Ureter (tissue), 1 donor: ENCODE measurements at places on chromosomes 3 and 15.

DNA sequence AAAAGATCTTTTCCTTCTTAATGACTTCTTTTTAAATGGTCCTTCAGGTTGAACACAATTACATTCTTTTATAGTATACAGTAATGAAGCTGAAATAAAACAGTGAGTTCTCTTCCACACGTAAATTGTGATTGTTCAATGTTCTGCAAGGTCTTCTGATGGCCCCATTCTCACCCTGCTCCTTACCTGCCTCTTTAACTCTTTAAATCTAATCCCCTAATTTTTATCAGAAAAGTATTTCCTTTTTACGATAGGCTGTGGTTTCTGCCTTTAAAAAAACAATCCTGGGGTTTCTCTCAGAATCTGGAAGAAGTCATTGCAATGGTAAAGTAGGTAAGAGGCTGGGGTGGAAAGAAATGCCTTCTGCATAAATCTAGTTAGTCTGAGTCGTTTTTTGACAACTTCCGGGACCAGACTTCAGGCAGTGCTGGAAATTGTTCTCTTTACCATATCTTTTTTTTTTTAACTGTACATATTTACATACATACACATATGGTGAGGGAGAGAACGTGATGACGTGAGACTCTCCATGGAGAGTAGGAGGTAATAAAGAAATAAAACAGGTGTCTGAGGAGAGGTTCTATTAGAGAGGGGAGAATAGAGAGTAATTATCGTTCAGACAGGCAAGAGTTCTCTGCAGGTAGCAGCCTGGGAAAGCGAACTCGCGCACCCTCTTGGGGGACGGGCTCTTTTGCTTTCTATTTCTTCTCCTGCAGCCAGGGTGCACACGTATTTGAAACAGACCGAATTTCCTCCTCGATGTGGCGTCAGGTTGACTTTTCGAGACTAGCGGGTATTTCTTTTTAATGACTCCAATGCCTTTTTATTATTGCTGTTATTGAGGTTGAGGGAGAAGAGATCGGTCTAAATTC is at the start of gene SIDT1:
TSS of gene SIDT1 (plus strand) at position 730 of the 872 bp plus-strand sequence. CDS start 467 bp downstream, outside the sequence.
- DNase-seq, result peak; percentile 68

GRCh38 chr3:65259946-65260345 is 572.1 kb upstream of the ADAMTS9 start:
- no peak for DNase-seq

GRCh38 chr3:195451373-195452015 is 8.7 kb upstream of the ACAP2 start:
- no peak for DNase-seq

GRCh38 chr15:91970142-91970541 is 116.6 kb downstream of the SLCO3A1 start:
- no peak for DNase-seq

DNA sequence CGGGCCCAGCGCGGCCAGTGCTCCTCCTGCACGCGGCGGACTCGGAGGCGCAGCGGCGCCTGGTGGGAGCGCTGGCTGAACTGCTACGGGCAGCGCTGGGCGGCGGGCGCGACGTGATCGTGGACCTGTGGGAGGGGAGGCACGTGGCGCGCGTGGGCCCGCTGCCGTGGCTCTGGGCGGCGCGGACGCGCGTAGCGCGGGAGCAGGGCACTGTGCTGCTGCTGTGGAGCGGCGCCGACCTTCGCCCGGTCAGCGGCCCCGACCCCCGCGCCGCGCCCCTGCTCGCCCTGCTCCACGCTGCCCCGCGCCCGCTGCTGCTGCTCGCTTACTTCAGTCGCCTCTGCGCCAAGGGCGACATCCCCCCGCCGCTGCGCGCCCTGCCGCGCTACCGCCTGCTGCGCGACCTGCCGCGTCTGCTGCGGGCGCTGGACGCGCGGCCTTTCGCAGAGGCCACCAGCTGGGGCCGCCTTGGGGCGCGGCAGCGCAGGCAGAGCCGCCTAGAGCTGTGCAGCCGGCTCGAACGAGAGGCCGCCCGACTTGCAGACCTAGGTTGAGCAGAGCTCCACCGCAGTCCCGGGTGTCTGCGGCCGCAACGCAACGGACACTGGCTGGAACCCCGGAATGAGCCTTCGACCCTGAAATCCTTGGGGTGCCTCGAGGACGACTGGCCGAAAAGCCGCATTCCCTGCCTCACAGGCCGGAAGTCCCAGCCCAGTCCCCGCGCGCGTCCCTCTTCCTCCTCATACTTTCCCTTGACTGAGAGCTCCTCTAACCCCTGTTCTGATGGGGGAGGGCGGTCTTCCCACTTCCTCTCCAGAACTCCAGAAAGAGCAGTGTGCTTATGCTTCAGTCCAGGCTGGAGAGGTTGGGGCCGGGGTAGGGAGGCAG is 1.4 kb upstream of the IL17RC start:
- DNase-seq, result peak; percentile 76
